Brain pericyte (primary cell): ENCODE measurements at places on chromosomes 3 and 15.

DNA sequence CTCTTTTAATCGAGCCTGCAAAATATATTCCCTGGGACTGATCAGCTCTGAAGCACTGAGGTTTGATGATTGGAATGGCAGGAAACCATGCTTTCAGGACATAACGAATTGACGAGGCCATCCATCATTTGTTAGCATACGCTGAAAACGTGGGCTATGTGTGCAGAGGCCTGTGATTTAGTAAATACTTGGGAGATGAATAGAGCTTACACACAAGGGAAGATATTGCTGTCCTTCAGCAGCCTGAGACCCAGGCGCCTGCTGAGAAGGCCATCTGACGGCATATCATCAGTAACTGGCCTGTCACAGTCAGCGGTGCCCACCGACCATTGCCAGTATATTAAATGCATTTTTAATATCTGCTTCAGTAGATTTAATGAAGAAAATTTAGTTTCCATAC, 16.2 kb downstream of the CDIN1 start:
- DNase-seq = no peak

- no peak for DNase-seq
These were observed 92.5 kb downstream of the BDH1 start for GRCh38 chr3:197463279-197463678.

DNA sequence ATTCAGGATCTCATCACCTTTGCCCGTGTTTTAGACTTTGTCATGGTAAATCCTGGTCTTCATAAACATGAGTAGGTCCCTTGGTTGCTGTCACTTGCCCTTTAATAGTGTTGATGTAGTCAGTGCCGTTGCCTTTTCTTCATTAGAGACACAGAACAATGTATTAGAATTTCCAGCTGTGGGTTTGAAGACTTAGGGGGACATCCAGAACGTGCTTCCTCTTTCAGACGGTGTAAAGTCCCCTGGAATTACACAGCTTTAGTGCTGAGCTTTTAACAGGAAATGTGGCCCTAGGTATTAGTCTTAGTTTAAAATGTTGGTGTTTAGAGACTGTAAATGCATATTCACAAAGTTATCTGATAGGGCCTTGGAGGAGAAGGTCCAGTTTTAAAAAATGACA, 8.8 kb upstream of the LRCH3 start:
- no peak for DNase-seq

GRCh38 chr15:46766021-46766420, 951.3 kb upstream of the SEMA6D start:
- DNase-seq = no peak

- DNase-seq = no peak
These were observed 49.0 kb downstream of the LRRN1 start for GRCh38 chr3:3847994-3848922.

GRCh38 chr15:70036585-70037291, 61.0 kb downstream of the TLE3 start:
- no peak for DNase-seq

GRCh38 chr3:181298421-181298820, 308.9 kb upstream of the DNAJC19 start:
- DNase-seq = no peak

DNA sequence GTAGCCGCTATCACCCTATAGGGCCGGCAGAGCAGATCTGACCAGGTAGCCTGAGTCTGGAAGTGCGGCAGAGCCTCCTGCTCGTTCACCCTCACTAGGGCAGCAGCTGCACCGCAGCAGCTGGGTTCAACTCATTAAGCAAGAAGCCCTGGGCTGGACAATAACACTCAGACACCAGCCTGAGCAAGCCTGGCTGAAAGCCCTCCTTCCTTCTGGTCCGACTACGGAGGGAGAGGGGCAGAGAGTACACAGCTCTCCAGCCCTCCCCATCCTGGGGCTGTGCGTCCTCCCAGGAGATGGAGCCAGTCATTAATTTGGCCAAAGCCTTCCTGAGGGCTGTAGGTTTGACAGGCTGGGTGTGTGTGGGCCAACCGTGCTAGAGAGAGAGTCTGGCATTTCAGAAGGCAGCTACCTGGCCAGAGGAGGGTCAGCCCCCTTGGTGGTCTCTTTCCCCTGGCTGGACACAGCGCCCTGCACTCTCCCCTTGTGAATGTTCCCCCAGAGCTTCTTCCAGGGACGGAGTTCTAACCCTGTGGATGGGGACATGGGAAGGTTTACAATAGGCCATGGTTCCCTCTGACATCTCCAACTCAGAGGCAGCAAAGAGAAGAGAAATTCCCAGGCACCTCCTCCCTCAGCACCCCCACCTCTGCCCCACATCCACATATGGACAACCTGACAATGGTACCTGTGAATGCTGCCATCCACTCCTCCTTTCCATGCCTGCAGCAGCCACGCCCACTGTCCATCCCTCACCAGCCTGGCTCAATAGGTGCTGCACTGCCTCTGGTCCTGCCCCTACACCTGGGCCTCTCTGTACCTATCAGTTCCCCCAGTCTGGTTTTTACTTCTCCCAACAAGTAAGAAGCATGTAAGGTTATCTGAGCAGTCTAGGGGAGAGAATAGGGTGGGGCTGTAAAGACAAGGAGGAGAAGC, 6.5 kb downstream of the CHRNB4 start:
- no peak for DNase-seq

DNA sequence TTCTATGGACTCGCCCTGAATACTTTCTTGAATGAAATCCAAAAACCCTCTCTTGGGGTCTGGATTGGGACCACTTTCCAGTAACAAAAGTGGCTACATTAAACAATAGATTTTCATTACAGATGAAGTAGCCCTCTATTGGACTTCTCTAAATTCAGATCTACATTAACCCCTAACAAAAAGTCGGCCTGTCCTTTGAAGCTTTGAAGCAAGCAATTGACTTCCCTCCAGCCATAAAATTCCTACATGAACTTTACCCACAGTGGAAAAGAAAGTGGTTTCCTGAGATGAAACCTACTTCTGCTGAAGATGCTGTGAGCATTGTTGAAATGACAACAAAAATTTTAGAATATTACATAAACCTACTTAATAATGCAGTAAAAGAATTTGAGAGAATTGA, 967.1 kb upstream of the ROBO1 start:
- DNase-seq = no peak

DNA sequence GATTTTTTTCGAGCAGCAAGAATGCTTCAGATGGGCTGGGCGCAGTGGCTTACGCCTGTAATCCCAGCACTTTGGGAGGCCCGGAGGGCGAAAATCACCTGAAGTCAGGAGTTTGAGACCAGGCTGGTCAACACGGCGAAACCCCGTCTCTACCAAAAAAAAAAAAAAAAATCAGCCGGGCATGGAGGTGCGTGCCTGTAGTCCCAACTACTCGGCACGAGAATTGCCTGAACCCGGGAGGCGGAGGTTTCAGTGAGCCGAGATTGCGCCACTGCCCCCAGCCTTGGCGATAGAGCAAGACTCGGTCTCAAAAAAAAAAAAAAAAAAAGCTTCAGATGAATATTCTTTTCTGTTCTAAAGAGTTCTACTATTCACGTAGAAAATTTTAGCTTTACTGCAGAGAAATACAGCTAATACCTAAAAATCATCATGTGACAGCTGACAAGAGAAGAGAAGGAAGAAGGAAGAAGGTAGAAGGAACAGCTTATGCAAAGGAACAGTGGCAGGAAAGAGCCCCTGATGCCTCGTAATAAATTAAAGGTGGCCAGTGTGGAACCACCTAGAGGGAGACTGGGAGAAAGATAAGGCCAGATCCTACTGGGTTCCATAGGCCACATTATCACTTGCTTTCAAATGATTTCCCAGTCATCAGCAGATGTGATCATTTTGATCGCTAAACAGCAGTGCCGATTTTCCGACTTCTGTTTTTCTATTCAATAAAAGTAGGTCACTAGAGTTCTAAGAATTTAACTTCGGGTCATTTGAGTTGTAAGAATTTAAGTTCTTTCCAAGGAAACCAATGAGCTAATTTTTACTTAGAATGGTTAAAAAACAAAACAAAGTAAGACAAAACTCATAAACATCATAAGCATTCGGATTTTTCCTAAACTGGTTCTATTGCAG, 1.5 kb downstream of the CMTM6 start:
- DNase-seq = no peak

DNA sequence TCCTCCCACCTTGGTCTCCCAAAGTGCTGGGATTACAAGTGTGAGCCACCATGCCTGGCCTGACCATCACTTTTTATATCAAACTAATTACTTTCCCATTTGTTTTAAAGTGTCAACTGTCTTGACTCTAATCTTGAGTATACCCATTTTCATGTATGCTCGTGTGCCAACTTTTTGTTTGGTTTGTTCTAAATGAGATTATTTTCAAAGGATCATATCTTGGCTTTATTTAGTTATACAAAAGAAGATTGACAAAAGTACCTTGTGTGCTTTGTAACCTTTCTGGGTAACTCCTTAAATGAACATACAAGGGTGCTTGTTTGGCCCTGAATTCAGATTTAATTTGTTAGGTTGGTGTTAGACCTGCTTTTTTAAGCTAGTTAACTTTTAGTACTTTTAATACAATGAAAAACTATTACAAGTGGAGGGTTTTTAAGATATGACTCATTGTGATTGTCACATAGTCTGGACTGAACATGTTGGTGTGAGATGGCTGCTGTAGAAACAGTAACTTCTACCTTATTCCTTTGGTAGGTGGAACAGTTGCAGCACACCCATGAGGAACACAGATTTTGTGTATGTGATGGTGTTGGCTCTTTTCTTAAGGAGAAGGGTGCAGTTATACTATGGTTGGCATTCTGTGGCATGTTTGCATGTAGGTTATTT, 10.7 kb downstream of the KIF23 start:
- no peak for DNase-seq

DNA sequence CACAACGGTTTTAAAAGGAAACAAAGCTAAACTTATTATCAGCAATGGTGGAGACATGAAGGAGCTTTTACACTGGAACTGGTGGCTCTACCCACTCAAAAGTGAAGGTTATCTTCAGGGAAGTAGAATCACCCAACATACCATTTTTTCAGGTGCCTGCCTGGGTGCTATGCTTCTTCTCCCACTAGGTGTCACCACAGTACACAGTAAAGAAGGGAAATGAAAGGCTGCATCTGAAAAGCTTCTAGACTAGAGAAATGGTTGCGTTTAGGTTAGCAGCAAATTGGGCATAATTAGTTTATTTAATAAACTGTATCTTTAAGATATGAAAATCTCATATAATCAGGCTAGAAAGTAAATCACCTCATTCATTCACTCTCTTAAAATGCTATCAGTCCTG, 47.0 kb upstream of the SELENOK start:
- no peak for DNase-seq

DNA sequence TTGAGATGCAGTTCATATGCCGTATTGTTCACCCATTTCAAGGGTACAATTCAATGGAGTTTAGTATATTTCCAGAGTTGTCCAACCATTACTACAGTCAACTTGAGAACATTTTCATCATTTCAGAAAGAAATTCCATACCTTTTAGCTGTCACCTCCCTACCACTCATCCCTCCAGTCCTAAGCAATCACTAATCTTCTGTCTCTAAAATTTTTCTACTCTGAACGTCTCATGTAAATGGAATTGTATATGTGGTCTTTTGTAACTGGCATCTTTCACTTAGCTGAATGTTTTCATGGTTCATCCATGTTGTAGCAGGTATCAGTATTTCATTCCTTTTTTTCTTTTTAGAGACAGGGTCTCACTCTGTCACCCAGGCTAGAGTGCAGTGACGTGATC, 51.1 kb downstream of the CMTM7 start:
- no peak for DNase-seq

- no peak for DNase-seq
These were observed 11.2 kb upstream of the SUMF1 start for GRCh38 chr3:4478261-4478660.

GRCh38 chr15:22866079-22866478, 27.6 kb downstream of the NIPA2 start:
- DNase-seq = no peak

- DNase-seq = no peak
These were observed 126.0 kb upstream of the LMOD3 start for GRCh38 chr3:69248436-69248835.

GRCh38 chr15:36577082-36577481, 2.3 kb upstream of the CDIN1 start:
- no peak for DNase-seq

GRCh38 chr15:62534996-62535395, 369.9 kb upstream of the C2CD4B start:
- DNase-seq = no peak

DNA sequence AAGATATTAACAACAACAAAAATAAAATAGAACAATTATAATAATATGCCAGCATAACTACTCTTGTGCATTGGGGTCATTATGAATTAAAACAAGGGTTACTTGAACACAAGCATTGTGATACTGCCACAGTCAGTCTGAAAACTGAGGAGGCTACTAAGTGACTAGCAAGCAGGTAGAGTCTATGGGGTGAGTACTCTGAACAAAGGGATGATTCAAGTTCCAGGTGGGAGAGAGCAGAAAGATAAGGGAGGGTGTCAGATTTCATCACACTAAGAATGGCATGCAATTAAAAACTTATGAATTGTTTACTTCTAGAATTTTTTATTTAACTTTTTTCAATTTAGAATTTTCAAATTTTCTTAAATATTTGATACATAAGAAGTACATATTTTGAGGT, 754.4 kb upstream of the GOLIM4 start:
- DNase-seq = no peak

GRCh38 chr3:45566196-45566595, 28.4 kb upstream of the LIMD1 start:
- no peak for DNase-seq

DNA sequence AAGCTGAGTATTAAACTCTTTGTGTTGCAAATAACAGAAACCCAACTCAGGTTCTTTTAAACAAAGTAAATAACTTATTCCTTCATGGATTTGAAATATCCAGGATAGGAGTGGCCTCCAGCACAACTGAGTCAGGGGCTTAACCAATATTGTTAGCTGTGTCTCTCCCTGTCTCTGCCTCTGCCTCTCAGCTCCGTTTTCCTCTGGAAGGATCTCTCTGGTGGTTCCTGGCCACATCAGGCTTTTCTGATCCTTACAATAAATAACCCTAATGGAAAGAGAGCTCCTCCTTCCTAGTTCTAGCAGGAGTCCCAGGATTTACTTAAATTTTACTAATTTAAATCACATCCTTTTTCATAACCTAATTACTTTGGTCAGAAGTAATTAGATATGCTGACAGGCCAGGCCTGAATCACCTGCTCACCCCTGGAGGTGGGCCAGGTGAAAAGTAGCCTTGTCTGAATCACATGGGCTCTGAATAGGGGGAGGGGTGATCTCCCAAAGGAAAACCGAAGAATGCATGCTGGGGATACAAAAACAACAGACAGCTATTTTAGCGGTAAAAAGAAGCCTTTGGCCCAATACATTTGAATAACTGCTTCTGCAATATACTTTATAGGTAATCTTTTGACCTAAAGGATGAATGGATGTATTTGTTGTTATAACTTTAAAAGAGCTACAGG, 75.4 kb downstream of the REC114 start:
- DNase-seq = no peak

DNA sequence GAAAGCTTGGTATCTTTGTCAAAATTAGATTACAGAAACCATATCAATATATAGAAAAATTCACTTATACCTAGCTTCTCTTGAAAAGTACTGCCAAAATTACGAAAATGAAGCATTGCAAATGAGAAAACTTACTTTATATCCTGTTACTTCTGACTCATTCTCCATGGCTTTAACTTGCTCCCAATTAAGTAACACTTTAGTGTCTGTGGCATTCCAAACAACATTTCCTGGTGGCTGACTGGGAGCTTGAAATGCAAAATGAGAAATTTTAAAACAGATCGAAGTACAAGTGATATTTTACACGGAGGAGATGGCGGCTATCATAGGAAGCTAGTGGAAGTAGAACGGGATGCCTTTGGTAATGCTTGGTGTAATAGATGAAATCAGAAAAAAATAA, 347.3 kb downstream of the CNTN3 start:
- DNase-seq = no peak
